ENCODE measurements at places on chromosomes 2 and 18.

DNA sequence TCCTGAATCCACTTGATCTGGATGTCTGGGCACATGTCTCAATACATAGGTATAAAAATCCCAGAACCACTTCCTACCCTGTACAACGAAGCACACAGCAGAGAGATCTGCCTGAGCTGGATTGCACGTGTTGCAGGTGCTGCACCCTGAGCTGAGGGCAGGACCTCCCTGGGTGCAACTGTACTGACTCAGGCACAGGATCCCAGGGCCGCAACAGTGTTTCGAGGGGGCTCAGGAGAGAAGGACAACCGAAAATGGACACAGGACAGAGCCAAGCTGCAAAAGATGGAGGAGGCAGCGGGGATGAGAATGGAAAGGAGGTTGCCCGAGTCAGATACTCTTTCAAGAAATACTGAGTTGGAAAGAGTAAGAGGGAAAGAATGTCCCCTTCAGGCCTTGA is 354.1 kb downstream of the EIPR1 start:
- DNase-seq, result no peak

DNA sequence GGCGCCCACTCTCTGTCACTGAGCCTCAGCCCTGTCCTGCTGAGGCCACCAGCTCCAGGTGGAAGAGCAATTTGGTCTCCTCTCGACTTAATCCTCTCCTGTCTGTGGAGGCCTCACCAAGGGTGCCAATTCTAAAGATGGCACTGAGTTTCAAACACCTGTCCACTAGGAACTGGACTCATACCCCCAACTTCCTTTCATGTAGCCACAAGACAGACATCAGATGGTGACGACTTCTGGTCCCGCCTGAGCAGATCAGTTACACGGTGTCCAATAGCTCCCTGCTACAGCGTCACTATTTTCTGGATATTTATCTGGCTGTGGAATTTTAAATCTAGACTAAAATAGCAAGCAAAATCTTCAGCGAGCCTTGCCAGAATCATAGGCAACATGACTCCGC is 24.5 kb upstream of the SP5 start:
- DNase-seq, result no peak

DNA sequence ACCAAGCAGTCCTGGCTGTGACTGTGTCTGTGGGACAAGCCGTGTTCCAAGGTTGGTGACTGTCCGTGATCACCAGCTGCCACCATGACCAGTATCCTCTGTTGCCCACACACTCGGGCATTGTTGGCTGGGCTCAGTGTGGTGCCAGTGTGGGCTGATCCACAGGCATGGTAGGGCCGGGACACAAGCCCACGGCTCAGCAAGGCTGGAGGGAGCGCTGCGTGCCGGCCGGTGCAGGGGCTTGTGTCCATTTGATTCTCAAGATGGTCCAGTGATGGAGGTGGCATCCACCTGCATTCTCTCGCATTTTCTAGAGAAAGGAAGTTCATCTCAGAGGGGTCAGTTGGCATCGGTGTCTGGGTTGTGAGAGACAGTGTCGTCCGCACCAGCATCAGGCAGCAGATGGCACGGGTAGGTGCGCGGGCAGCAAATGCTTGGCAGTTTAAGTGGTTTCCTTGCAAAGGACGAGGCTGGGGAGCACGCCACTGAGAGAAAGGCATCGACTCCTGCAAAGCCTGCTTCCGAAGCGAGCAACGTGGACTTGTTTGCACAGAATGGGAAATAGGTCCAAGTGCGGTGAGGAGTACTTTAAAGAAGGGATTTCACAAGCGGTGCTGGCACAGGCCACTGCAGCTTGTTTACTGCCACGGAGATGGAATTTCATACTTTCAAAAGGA is 20.9 kb downstream of the TWIST2 start:
- DNase-seq, result no peak

DNA sequence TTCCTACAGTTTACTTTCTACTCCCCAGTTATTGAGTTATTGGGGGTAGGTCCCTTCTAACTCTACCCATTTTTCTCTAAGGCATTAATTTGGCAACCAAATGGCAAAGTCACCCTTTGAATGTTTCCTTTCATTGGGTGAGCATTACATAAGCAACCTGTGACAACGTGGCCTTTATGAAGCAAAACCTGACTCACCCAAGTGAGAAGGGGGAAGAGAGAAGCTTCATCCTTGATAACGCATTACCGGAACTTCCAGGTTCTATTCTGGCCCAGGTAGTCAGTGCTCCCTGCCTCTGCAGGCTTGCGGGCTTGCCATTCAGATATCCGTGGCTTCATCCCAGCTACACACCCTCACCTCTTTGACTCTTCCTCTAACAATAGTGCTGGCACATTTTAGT is 39.1 kb upstream of the FAM124B start:
- no peak for DNase-seq

GRCh38 chr2:42713920-42714319 is 50.0 kb downstream of the OXER1 start:
- no peak for DNase-seq

- no peak for DNase-seq
Observed at GRCh38 chr2:36659872-36660312, 36.6 kb upstream of the VIT start.

DNA sequence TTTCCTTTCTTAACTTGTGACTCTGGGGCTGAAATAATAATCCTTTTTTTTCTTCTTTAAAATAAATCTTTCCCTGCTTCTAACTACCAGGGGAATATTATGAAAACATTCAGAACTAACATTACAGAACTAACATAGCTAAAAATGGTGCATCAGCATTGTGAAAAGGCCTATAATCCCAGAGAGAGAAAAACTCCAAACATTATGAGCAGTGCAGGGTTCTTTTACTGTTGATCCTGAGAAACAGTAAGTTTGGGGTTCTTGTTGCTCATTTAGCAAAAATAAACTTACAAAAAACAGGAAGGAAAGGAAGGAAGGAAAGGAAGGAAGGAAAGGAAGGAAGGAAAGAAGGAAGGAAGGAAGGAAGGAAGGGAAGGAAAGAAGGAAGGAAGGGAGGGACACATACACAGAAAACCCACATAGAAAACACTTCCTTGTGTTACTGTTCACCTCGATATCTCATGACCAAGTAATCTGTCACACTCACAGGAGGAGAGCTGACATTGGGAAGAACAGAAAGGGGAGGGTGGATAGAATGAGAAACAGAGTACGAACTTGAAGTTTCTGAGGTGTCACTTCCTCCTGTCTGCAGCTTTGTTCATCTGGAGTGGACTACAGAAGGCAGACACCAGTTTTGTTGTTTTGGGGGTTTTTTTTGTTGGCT is 18.4 kb upstream of the PIK3C3 start:
- no peak for DNase-seq

Measured in stimulated activated CD8-positive, alpha-beta memory T cell treated with anti-CD3 and anti-CD28 coated beads, Interleukin-7, amount 100 ng/mL, for 1 hour (primary cell).